Right renal pelvis (tissue), 4 donors: ENCODE measurements at places on chromosomes 1 and 21.

DNA sequence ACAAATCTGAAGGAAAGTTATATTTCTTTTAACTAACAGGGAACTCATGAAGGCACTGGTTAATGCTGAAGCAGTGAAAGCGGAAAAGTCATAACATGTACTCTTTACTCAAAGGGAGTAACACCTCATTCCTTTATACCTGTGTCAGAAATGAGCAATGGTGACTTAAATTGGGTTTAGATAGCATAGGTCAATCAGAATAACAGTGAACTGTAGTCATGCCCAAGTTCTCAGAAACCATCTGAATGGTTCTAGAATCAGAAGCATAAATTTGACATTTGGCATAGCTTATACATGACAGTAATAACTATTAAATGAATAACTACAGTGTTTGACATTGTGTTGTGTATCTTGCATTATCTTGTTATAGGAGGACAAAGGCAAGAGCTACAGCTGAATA, 382.0 kb downstream of the NUF2 start:
- no peak for DNase-seq

DNA sequence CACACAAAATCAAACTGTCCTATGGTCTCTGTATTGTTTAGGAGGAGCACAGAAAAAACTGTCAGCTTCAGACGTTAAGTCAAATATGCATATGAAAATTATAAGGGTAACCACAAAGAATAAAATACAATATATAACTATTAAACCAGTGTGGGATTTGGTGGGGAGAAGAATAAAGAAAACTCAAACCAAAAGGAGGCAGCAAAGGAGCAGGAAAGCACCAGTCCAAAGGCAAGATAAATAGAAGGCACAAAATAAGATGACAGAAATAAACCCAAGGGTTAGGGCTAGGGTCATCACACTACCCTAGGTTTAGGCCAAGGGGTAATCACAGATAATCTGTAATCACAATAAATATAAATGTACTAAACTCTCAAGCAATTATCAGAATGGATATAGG, 32.8 kb downstream of the DLGAP3 start:
- no peak for DNase-seq

DNA sequence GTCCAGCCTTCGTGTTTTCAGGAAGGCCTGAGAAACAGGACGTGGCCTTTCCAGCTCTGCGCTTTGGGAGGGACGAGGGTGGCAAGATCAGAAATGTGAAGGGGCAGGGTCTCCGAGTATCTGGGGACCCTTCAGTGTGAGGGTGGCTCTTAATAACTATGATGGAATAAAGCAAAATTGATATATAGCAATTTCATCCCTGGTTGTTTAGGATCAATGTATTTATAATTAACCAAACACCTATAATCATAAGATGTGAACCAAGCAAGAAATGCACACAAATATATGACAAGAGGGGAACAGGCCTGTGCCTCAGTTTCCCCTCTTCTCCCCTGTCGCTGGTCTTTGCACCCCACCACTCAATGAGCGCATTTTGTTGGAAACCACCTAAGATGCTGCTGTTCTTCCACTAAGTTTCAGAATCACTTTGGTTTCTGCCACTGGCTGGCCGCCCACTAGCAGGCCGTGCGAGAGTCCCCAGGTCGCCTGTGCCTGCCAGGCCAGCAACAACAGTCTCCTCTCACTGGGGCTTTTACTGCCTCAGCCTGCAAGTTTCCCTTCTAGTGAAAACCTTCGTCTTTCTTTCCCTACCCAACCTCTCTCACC, 36.6 kb downstream of the UBASH3A start:
- DNase-seq: no peak

DNA sequence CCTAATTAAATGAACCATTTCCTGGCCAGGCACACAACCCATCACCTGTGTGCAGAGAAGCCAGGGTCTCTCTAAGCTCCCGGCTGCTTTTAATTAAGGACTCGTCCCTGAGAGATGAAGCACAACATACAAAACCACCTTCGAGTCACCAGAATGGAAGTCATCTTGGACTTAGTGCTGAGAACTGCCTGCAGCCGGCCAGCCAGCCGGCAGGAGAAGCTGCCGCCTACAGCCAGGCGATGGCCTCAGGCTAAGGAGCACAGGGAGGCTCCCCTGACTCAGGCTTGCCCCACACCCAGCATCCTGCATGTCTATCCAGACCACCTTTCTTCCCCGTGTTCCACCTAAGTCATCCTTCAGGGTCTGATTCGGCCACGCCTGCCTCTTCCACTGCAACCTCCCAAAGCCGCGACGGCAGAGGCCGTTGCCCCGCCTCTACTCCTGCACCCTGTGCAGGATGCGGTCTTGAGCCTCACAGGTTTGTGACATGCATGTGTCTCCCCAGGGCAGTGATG, 83.6 kb downstream of the SLC66A1 start:
- DNase-seq: no peak

DNA sequence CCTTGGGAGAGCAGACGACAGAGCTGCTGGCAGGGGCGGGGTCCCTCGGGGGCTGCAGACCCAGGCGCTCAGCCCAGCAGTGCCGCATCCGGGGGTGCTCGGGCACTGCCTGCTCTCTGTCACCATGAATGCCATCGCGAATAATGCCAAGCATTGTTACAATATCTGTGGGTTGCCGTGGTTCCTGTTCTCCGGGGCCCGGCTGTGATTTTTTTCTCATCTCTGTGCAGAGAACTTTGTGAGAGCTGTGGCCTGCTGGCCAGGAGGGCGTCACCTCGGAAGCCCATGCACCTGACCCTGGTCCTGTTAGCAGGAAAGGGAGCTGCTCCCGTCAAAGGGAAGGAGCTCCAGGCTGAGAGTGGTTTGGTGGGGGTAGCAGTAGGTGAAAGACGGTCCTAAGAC, 70.4 kb downstream of the PRDM16 start:
- no peak for DNase-seq

DNA sequence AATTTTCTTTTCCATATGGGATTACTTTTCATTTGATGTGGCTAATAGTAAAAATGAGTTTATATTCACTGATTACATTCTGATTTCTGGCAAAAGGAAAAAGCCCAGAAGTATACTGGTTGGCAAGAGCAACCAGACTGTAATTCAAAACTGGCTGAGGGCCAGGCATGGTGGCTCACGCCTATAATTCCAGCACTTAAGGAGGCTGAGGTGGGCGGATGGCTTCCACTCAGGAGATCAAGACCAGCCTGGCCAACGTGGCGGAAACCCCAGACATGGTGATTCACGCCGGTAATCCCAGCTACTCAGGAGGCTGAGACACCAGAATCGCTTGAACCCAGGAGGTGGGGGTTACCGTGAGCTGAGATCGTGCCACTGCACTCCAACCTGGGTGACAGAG, 14.5 kb downstream of the SYT11 start:
- DNase-seq: no peak

GRCh38 chr21:14862794-14863720, 201.7 kb downstream of the NRIP1 start:
- no peak for DNase-seq

DNA sequence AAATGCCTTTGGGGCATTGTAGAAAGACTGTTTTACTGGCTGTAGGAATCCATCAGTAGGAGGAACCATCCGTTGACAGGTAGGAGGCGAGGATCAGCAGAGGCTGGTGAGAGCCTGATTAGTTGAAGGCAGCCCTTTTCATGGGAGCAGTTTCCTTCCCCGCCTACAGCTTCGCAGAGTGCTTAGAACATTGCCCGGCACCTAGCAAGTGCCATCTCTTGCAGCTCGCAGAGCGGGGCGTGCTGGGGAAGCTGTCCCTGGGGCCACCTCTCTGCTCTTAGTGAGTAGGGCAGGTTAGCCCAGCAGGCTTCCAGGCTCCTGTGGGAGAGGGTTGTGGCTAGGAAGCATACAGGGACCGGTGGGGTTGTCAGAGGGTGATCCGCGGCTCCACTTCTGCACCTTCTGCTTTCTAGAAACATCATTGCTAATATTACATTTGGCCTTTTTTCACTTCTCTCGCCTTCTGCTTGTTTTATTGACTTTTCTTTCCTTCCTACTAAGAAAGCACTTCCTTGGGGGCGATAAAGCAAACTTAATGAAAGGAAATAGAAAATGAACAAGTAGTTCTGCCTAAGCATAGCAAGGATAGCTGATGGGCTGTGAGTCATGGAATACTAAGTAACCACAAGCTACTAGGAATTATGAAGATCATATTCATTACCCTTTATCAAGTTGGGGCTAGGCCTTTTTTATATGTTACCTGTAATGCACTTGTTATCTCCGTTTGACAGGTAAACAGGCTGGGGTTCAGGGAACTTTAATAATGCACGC, 176.7 kb downstream of the GALNT2 start:
- no peak for DNase-seq

DNA sequence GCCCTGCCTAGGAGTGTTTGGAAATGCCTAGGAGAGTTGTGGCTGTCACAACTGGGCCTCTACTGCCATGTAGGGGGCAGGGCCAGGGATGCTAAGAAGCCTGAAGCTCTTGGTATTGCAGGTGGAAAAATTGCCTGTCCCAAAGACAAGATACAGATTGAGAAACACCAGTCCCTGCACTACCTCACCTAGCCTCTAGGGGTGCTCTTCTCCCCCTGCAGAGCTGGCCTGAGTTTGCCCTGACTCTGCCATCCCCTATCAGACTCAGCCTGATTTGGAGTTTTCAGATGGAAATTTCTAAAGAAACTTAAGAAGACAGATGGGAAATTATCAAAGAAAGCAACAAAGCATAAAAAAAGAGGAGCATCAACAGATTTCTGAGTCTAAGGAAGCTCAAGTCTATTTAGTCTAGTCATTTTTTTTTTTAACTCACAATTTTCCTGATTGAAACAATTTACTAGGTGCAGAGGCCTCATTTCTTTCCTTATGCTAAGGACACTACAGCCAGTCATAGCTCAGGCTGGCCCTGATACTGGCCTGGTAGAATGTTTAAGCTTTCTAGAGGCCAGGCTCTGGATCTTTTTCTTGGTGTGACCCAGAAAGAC, 61.4 kb upstream of the LRRN2 start:
- DNase-seq: no peak

DNA sequence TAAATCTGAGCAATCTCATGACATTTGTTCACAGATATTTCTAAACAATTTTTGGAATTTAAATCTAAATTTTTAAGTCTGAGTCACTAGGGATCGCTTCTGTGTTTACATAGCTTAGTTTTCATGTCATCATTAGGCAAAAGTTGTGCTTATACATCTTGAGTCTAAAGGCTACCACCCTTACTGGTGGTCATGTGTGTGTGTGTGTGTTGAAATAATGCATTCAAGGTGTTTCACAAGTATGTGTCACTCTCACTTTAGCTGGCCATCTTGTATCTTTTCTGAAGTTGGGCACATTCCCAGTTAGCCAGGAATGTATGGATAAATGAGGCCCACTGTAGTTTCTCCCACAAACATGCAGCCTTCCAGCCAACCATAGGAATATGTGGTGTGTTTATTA, 1162.5 kb upstream of the PRMT6 start:
- DNase-seq: no peak

DNA sequence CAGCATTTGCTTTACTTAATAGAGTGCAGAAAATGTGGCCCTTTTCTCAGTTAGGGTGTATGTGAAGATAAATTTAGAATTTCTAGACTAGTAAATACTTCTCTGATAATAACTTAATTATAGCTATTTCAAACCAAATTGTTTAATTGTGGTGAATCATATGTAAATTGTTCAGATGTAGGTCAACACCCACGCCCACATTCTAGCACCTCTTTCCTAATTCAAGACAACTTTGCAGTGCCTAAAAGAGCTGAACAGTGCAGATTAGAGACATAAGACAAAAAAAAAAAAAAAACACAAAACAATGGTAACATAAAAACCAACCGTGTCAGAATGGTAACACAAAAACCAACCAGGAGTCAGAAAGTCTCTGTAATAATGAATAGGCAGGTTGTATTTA, 758.3 kb downstream of the USP25 start:
- DNase-seq: no peak

- DNase-seq: no peak
Measured at GRCh38 chr1:115428256-115428655, 90.2 kb upstream of the NGF start.

GRCh38 chr1:160978510-160978927, 23.9 kb upstream of the ITLN2 start:
- no peak for DNase-seq

- DNase-seq: no peak
Measured at GRCh38 chr1:80731241-80731894, 1069.4 kb upstream of the ADGRL2 start.

GRCh38 chr21:32102426-32102825, 176.4 kb downstream of the MIS18A start:
- DNase-seq: no peak

- no peak for DNase-seq
Measured at GRCh38 chr1:116453481-116453880, 80.4 kb downstream of the ATP1A1 start.

DNA sequence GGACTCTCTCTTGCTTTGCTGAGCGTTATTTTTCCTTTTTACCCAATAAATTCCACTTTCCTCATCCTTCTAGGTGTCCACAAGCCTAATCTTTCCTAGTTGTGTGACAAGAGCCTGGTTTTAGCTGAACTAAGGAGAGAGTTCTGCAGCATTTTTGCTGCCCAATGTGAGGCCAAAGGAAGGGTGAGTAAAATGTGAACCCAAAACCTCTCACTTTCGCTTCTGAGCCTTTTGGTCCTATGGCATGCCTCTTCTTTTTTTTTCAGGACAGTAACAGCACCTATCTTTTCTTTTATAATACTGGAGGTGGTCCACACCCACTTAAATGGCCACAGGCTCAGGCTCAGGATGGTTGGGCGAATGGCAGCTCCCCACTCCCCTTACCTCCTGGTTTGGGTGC, 111.1 kb downstream of the COP1 start:
- DNase-seq: no peak

- DNase-seq: peak; percentile 47
Measured at GRCh38 chr1:21508580-21509350, 458 bp upstream of the ALPL start.

- DNase-seq: peak; percentile 5
Measured at GRCh38 chr1:38680801-38681510, 178.6 kb downstream of the RRAGC start.

DNA sequence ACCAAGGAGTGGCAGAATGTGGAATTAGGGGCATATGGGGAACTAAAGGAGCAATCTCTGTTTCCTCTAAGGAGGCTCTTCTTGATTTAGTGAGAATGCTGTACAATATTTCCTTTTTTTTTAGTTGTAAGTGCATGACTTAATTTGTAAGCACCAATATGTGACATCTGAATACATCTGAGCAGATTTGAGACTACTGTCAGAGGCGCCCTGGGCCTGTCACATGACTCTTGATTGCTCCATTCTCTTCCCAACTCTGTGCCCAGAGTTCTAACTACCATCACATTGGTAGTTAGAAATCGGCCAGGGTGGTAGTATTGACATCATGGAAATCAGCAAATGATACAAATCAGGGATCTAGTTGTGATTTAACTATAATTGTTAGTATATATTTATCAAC, 110.1 kb upstream of the LMO4 start:
- DNase-seq: no peak

- DNase-seq: no peak
Measured at GRCh38 chr1:183810756-183811544, 6.0 kb downstream of the RGL1 start.

- peak; percentile 36 for DNase-seq
Measured at GRCh38 chr21:37675202-37675801, 241.0 kb downstream of the KCNJ6 start.
